ENCODE measurements at places on chromosomes 5 and 9. TPM values are rescaled to one million over a fixed set of nuclear protein-coding genes. Genes with fewer than 3 reads are reported as not detected.

DNA sequence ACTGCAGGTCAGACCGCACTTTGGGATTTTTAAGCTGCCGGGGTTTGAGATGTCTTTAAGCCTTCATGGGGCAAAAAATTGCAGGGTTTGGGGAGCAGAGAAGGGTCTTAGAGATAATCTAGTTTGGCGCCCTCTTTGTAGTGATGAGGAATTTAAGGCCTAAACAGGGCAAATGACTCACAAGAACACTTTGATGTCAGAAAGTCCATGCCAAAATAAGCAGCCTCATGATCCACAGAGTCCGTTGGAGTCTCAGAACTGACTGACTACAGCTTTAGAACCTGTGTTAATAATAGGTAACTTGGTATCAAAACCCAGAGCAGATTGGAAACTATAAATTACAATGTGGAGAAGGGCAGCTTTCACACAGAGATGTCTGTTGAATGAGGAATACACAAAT is 35.9 kb upstream of the PTGS1 start:
- no peak for DNase-seq

- DNase-seq, result no peak
Measured at GRCh38 chr5:145718956-145719355, 116.2 kb downstream of the PRELID2 start.

DNA sequence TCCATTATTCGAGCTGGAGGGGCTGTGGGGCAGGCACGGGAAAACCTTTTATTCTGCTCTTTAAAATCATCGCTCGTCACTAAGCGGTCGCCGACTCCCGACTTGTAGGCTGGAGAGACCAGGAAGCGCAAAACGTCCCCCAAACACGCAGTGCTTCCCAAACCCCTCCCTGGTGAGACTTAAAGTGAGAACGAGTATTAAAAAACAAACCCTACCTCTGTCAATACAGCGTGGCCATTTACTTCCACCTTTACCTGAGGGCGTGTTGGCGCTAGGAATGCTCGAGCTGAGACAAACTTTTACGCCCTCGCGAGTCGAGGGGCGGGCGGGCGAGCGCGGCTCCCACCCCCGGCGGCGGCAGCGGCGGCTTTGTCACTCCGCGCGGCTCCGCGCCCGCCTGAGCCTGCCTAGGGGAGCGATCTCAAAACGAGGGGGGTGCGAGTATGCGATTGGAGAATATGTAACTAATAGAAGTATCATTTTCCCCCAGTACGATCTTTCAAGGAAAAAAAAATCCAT is at the start of gene NR2F1-AS1:
Gene NR2F1-AS1 (minus strand): TSS at position 293 of the 519 bp plus-strand sequence.
- DNase-seq, result no peak

Gene RNF208
- 10.7 TPM for total RNA-seq

DNA sequence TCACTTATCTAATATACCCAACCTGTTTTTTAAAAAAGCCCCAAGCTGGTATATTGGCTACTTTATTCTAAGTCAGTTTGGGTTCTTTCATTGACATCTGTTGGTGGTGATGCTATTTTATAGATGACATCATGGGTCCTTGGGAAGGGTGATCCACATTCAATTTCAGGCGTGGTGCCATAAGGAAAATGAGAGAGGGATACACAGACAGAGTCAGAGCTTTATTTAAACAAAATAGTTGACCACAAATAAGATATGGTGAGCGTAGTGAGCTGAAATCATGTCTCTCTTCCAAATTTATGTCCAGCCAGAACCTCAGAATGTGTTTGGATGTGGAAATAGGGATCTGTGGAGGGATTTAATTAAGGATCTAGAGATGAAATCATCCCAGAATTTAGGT is 302.4 kb downstream of the MAT2B start:
- no peak for DNase-seq

- DNase-seq, result no peak
Measured at GRCh38 chr9:82057805-82058204, 69.2 kb downstream of the SPATA31D1 start.

- no peak for DNase-seq
Measured at GRCh38 chr5:121968910-121969607, 7.3 kb downstream of the SRFBP1 start.

DNA sequence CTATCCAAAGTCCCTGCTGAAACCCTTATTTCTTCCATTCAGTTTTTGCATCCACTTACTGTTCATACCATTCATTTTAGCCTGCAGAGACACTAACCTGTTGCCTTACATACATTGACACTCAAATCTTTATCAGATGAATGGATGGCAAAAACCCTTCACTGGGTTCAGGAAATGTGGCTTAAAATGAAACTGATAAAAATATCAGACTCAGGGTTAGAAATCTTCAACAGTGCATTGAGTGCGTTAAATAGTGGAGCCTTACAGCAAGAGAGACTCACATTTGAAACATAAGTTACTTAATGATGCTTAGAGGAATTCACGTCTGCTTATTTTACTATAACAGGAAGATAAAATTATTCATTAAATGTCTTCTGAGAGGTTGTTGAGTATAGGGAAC is 28.0 kb upstream of the BNC2 start:
- DNase-seq, result no peak

- no peak for DNase-seq
Measured at GRCh38 chr9:135951889-135952663, 9.1 kb downstream of the UBAC1 start.

Gene ZNG1C
- 43.6 TPM for total RNA-seq

- DNase-seq, result no peak
Measured at GRCh38 chr5:112594095-112594850, 143.4 kb upstream of the APC start.

GRCh38 chr9:121221664-121222055 is 20.0 kb upstream of the RAB14 start:
- no peak for DNase-seq

DNA sequence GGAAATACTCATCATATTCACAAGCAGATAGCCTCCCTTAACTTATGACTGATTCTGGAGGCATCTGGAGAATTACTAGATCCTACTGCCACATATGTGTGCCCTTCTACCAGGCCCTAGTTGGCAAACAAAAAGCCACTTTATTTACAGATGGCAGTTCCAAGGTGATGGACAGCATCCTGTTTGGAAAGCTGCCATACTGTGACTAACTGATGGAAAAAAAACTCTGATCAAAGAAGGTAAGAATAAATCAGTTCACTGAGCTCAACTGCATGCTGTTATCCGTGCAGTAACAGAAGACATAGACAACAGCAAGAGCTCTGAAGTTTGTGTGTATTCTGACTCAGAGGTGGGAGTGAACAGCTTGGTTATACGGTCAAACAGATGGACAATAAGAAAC is 279.8 kb upstream of the POU5F2 start:
- no peak for DNase-seq

DNA sequence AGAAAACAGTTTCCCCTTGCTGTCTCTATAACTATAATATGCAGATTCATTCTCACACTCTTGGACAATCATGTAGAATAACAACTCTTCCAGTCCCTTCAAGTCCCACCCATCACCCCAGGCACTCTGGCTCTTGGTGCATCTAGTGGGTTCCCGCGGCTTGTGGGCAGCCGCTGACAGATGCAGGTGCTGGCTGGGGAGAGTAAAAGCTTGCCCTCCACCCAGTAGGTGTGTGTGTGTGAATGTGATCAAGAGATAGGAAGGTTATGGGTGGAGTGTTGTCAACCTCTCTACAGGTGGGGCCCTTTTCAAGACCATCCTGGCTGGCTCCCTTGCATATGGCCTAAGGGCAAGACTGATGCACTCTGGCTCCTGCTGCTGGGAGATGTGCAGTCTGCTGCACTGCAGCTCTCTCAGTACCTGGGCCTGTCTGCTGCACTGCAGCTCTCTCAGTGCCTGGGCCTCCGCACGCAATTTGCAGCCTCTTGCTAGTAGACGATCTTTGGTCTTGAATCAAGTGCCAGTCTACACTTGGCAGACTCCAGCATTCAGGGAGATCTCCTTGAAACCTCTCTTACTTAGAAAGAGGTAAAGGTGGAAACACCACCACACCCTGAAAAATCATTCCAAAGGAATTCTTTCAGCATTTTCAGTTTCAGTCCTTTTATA is 189.7 kb upstream of the GDNF start:
- DNase-seq, result no peak

Gene CCL27
- not detected for total RNA-seq

Gene SLC6A19
- not detected for total RNA-seq

DNA sequence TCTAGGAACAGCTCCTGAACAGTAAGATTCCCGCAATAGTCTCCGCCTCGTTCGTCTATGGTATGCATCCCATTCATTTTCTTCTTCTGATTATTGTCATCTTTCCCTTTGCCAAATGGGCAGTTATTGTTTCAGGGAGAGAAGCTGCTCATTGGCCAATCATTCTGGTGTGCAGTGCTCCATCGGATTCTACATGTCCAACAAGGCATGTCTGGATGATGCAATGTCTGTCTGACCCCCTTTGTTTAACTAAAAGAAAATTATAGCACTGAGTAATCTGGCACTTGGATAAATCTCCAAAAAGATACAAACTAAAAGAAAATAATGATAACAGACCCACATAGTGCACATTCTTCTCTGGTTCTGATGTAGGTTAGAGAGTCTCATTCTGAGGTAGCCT is 515.6 kb upstream of the DMAC1 start:
- no peak for DNase-seq

DNA sequence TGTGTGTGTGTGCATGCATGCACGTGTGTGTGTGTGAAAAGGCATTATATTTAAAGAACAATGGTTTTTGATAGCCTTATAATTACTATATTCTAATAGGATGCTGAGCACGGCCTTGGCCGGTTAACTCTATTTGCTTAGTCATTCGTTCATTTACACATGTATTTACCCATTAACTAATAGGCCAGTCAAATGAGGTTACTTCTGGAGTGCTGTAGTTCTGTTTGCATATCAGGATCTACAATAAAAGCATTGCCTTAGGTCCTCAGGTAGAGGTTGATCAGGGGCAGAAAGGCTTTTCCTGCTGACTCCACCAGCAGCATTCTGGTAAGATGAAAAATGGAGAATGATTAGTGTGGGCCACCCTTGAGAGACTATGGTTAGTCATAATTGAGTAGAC is 219.0 kb downstream of the COMMD10 start:
- no peak for DNase-seq

Gene HTR1A
- not detected for total RNA-seq
